ENCODE measurements at places on chromosomes 16 and 17.

- no peak for DNase-seq
Measured at GRCh38 chr17:12866244-12866643, 76.9 kb downstream of the ARHGAP44 start.

GRCh38 chr16:2839650-2840450 is 9.7 kb downstream of the ZG16B start:
- DNase-seq = no peak

GRCh38 chr17:62996221-62996620 is 30.2 kb downstream of the TANC2 start:
- no peak for DNase-seq

- DNase-seq = no peak
Measured at GRCh38 chr16:67151431-67152097, 766 bp upstream of the B3GNT9 start.

Data from inflammatory macrophage (primary cell).